Small intestine (tissue), 16 donors: ENCODE measurements at places on chromosomes 1 and 21. TPM values are rescaled to one million over a fixed set of nuclear protein-coding genes. Genes with fewer than 3 reads are reported as not detected.
A peak's percentile ranks its signal among the peaks of the same experiment; 100 is the strongest.

The SARS1 gene
- polyA plus RNA-seq = 159 TPM

The LCE1D gene
- polyA plus RNA-seq = not detected

The CEP104 gene
- polyA plus RNA-seq = 26.4 TPM

The LCE2B gene
- not detected for polyA plus RNA-seq

The LRRC38 gene
- polyA plus RNA-seq = 0.37 TPM

The TESK2 gene
- polyA plus RNA-seq = 12.7 TPM

- no peaks in the 10 kb centered on the region for H3K36me3 ChIP-seq
- no peak overlapping the region for H3K4me3 ChIP-seq
- H3K27ac ChIP-seq = no peak overlapping the region
- DNase-seq = no peak
- H3K27me3 ChIP-seq = no peaks in the 10 kb centered on the region
Observed at GRCh38 chr1:147567594-147568381, 26.5 kb downstream of the BCL9 start.

- DNase-seq = no peak
- H3K4me1 ChIP-seq = peaks cover 15% of the 10 kb centered on the region
- no peak overlapping the region for H3K4me3 ChIP-seq
- H3K27me3 ChIP-seq = no peaks in the 10 kb centered on the region
Observed at GRCh38 chr1:232600424-232601258, 29.3 kb downstream of the SIPA1L2 start.

DNA sequence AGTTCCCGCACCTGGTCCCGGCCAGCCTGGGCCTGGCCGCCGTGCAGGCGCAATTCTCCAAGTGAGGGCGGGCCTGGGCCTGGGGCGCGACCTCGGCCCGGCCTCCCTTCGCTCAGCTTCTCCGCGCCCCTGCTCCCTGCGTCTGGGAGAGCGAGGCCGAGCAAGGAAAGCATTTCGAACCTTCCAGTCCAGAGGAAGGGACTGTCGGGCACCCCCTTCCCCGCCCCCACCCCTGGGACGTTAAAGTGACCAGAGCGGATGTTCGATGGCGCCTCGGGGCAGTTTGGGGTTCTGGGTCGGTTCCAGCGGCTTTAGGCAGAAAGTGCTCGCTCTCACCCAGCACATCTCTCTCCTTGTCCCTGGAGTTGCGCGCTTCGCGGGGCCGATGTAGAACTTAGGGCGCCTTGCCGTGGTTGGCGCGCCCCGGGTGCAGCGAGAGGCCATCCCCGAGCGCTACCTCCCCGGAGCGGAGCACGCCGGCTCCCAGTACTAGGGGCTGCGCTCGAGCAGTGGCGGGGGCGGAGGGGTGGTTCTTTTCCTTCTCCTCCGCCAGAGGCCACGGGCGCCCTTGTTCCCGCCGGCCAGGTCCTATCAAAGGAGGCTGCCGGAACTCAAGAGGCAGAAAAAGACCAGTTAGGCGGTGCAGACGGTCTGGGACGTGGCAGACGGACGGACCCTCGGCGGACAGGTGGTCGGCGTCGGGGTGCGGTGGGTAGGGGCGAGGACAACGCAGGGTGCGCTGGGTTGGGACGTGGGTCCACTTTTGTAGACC lies 1.2 kb downstream of the OLIG1 start:
- no peak overlapping the region for H3K27ac ChIP-seq
- no peaks in the 10 kb centered on the region for H3K4me1 ChIP-seq
- H3K4me3 ChIP-seq = no peak overlapping the region
- DNase-seq = no peak

DNA sequence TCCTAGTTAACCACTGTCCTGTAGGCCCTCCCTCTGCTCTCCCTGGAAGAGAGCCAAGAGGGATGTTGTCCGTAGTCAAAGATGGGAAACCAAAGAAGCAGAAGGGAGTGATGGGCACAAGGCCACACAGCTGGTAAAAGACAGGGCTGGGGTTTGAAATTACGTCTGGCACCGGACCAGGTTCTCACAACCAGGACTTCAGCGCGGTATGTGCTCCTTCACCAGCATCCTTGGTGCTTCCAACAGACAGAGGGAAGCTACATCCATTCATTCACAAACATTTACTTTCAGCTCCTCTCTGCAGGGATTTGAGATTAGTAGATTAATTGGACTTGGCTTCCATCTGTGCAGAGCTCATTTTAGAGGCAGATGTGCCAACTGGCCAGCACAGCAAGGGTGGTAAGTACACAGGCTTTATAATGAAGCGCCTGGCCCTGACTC lies 191.2 kb downstream of the TRABD2B start:
- H3K4me1 ChIP-seq = no peaks in the 10 kb centered on the region
- H3K4me3 ChIP-seq = no peak overlapping the region
- no peaks in the 10 kb centered on the region for H3K36me3 ChIP-seq
- no peak for DNase-seq
- no peak overlapping the region for H3K27ac ChIP-seq

DNA sequence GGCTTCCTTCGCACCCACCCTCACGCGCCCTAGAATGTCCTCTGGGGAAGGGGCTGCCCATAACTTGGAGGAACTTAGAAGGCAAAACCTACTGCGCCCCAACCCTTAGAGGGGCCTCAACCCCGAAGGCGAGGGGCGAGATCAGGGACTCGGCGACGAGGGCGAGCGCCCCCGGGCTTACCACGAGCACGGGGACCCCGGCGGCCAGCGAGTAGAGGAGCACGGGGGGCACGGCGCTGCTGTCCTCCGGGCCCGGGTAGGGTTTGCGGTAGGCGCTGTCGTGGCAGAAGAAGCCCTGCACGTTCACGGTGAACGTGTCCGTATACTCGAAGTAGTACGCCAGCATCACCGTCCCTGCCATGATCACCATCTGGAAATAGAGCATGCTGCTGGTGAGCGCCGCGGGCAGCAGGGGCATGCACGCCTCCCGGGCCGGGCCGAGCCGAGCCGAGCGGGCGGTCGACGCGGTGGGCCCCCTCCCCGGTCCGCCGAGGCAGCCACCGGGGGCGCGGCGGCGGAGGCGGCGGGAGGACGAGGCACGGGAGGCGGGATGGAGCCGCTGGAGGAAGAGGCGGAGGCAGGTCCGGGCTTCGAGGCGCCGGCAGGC lies 304 bp downstream of the PLPPR5 start:
- DNase-seq = peak; percentile 35
- no peak overlapping the region for H3K27ac ChIP-seq
- H3K4me3 ChIP-seq = no peak overlapping the region
- no peaks in the 10 kb centered on the region for H3K36me3 ChIP-seq
- H3K27me3 ChIP-seq = peaks cover 5% of the 10 kb centered on the region
- no peaks in the 10 kb centered on the region for H3K4me1 ChIP-seq

DNA sequence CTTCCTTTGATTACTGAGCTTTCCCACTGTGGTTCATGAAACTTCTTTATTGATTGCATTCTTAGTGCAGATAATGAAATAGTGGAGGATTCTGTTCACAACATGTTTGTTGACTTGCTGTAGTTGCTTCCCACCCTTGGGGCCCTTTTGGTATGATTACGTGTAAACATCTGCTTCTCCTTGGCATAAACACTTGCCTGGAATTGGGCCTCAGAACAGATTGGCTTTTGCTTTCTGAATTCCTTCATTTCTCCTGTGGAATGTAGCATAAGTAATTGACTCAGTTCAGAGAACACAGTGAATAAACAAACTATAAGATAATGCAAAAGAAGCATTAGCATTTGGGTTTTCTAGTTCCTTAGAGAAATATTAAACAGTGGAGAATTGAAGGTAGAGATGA lies 59.5 kb upstream of the LAMC2 start:
- no peaks in the 10 kb centered on the region for H3K4me1 ChIP-seq
- no peaks in the 10 kb centered on the region for H3K36me3 ChIP-seq
- no peaks in the 10 kb centered on the region for H3K27me3 ChIP-seq
- H3K27ac ChIP-seq = no peak overlapping the region

GRCh38 chr1:31924839-31925238 lies 13.3 kb downstream of the PTP4A2 start:
- no peaks in the 10 kb centered on the region for H3K36me3 ChIP-seq
- H3K27me3 ChIP-seq = no peaks in the 10 kb centered on the region
- no peak overlapping the region for H3K4me3 ChIP-seq
- H3K4me1 ChIP-seq = peaks cover 2% of the 10 kb centered on the region
- no peak overlapping the region for H3K27ac ChIP-seq

- H3K36me3 ChIP-seq = no peaks in the 10 kb centered on the region
- no peak overlapping the region for H3K27ac ChIP-seq
- peak; percentile 15 for DNase-seq
Observed at GRCh38 chr1:244210884-244211558, 159.9 kb downstream of the ZBTB18 start.

DNA sequence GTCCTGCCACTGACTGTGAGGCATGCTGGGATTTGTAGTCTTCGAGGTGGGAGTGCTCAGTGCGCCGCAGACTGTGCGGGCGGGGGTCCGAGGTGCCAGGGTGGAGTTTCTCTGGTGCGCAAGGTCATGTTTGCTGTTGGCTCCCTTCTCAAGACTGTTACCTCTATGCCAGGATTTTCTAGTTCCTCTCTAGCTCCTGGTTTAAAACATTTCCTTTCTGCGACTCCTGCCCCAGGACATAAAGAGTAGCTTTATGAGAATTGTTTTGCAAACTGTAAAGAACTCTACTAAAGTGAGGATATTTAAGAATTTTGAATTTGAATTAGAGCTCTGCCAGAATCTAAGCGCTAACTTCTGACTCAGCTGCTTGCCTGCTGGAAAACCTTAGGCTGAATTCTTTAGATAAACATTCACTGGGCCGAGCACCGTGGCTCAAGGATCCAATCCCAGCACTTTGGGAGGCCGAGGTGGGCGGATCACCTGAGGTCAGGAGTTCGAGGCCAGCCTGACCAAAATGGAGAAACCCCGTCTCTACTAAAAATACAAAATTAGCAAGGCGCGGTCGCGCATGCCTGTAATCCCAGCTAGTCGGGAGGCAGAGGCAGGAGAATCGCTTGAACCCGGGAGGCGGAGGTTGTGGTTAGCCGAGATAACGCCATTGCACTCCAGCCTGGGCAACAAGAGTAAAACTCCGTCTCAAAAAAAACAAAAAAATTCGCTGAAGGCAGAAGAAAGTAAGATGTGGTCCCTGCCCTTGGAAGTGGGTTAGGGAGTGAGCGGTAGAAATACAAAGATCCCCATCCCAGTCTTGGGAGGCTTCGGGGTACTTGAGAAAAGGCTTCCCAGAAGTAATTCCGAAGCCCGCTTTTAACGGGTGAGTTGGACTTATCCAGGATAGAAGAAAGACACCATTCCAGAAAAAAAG lies 992 bp upstream of the USP48 start:
- peaks cover 5% of the 10 kb centered on the region for H3K4me1 ChIP-seq
- H3K27ac ChIP-seq = peak overlapping the region; percentile 98
- no peak for DNase-seq
- H3K4me3 ChIP-seq = peak overlapping the region; percentile 77
- H3K36me3 ChIP-seq = no peaks in the 10 kb centered on the region

DNA sequence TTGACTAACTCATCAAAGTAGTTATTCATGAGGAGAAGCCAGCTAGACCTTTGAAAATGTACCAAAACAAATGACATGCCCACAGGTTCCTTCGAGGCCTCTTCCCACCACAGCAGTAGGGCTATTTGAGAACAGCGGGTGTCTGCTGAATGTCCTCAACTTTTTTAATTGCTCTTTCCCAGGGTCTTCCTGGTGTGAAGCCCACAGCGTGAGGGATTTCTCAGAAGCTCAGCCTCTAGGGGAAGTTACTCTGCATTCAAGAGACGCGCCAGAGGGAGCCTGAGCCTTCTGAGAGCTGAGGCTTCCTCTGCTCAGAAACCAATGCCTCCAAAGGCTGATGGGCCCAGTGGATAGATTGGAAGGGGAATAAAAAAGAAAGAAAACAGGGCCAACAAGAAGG lies 153.6 kb downstream of the OLFM3 start:
- H3K4me1 ChIP-seq = no peaks in the 10 kb centered on the region
- no peak for DNase-seq
- H3K4me3 ChIP-seq = no peak overlapping the region
- no peak overlapping the region for H3K27ac ChIP-seq

DNA sequence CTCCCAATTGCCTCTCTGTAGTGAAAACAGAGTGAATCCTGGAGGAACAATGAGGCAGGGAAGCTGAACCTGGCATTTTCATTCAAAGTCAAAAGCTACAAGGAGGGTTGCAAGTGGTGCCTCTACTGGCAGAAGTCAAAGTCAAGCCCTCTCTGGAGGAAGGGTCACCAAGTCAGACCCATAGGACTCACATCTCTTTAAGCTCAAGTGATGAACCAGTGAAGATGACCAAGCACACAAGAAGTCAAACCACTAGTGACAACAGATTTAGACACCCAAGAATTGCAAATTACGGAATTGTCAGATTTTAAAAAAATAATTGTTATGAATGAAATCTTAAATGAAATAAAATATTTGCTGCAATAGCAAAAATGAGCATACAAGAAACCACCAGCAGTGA lies 81.1 kb upstream of the ATP1B1 start:
- no peaks in the 10 kb centered on the region for H3K27me3 ChIP-seq
- no peak overlapping the region for H3K27ac ChIP-seq
- H3K4me3 ChIP-seq = no peak overlapping the region
- DNase-seq = no peak
- H3K4me1 ChIP-seq = no peaks in the 10 kb centered on the region

GRCh38 chr1:234538930-234539649 lies 60.1 kb upstream of the TARBP1 start:
- no peaks in the 10 kb centered on the region for H3K36me3 ChIP-seq
- DNase-seq = peak; percentile 38
- peak overlapping the region; percentile 87 for H3K27ac ChIP-seq
- no peaks in the 10 kb centered on the region for H3K27me3 ChIP-seq

DNA sequence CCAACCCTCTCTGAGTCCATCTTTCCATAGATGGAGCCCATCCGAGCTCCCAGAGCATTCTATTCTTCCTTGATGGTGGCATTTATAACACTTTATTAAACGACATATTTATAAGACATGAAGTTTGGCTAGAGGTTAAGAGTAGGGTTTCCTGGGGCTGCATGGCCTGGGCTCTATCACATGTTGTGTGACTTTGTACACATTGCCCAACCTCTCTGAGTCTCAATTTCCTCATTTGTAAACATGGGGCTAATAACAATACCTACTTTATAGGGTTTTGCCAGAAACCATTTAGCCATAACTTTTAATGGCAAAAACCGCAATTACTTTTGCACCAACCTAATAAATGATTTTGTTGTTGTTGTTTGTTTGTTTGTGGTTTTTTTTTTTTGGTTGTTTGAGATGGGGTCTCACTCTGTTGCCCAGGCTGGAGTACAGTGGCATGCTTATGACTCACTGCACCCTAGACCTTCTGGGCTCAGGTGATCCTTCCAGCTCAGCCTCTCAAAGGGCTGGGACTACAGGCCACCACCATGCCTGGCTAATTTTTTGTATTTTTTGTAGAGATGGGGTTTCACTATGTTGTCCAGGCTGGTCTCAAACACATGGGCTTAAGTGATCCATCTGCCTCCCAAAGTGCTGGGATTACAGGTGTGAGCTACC lies 13.9 kb upstream of the ASAP3 start:
- no peaks in the 10 kb centered on the region for H3K27me3 ChIP-seq
- no peak for DNase-seq
- no peaks in the 10 kb centered on the region for H3K4me1 ChIP-seq
- no peak overlapping the region for H3K4me3 ChIP-seq

GRCh38 chr21:25300632-25301031 lies 306.6 kb downstream of the MRPL39 start:
- no peak for DNase-seq
- no peak overlapping the region for H3K27ac ChIP-seq
- H3K4me3 ChIP-seq = no peak overlapping the region

GRCh38 chr1:44685881-44686280 lies 11.4 kb downstream of the ARMH1 start:
- no peaks in the 10 kb centered on the region for H3K27me3 ChIP-seq
- H3K4me1 ChIP-seq = no peaks in the 10 kb centered on the region
- no peak overlapping the region for H3K4me3 ChIP-seq
